ENCODE measurements at places on chromosomes 2 and 18.

DNA sequence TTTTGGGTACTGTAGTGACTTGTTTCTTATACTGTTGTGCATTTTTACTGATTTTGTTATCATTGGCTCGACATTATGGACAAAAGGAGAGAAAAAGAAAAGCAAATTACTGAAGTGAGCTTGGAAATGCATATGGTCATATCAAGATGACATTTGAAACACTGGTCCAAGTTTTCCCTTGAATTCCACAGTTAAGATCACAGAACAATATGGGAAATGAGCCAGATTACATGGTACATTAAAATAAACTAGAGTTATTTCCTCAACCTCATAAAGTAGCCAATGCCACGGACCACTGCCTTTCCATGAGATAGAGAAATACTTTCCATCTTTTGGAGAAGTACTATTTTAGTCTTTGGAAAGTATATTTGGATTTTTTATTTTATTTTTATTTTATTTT, 62.0 kb upstream of the SGPP2 start:
- DNase-seq: no peak

- DNase-seq: no peak
These were observed 56.2 kb upstream of the AMMECR1L start for GRCh38 chr2:127942002-127942401.

DNA sequence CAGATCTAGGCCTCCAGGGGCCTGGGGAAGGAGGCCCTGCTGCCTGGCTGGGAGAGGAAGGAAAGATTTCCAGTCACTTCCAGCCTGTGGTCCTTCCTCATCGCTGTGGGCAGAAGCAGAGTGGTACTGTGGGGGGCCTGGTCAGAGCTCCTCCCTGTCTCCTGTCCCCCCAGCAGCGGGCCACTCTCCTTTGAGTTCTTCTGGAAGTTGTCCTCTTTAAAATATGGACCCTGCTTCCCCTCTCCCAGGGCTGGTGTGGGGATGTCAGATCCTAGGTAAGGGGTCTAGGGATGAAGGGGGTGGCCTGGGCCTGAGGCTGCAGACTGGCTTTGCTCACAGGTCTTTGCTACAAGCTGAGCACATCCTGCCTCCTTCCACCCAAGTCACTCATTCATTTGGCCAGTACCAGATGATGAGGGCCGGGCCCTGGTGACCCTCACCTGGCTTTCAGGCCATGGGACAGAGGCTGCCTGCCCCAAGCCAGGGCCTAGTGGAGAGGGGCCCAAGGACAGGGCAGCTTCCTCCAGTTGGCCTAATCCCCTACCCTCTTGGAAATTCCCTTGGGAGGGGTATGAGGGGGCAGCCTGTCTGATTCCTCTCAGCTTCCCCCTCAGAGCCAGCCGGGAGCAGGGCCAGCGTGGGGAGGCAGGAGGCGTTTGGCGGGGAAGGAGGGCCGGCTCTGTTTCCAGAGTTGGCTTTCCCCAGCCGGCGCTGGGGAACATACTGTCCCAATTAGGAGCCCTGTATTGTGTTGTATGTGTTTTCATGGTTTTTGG, 231.9 kb downstream of the DYSF start:
- DNase-seq: no peak

- peak; percentile 60 for DNase-seq
These were observed 613 bp downstream of the COL5A2 start for GRCh38 chr2:189178726-189179569.

GRCh38 chr2:216700781-216701180, 5.4 kb upstream of the IGFBP5 start:
- DNase-seq: no peak

DNA sequence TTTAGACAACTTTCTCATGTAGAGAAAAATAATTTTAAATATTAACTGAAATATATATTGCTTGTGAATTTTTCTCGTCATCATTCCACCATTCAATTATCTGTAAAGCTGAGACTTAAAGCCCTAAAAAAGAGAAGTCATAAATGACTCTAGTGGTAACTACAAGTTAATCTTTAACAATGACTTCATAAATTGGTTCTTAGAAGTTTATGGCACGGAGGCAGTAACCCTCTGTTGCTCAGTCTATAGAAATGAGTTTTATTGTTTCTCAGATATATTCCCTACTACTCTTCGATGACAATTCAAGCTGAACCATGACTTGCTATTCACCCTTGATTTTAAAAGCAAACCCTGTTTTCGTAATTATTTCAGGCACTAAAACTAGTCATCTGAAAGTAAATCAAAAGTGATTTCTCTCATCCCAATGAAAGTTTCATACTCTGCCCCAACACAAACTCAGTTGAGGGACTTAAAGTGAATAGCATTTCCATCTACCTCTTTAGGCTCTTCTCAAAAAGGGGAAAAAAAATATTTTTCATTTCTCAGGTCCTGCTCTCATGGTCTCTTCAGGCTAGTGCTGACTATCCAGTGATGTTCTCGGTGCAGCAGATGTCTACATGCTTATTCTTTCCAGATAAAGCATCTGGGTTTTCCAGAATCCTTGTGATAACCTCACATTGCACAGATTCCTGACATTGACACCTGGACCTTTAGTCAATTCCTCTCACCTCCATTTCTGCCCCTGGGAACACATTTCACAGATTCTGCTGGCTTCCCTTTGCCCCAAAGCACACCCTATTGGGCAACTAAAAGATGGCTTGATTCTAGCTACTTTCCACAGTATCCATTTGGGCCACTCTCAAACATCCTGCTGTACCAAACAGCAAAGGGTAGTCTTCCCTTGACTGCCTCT, 207.8 kb upstream of the LRATD1 start:
- DNase-seq: no peak

DNA sequence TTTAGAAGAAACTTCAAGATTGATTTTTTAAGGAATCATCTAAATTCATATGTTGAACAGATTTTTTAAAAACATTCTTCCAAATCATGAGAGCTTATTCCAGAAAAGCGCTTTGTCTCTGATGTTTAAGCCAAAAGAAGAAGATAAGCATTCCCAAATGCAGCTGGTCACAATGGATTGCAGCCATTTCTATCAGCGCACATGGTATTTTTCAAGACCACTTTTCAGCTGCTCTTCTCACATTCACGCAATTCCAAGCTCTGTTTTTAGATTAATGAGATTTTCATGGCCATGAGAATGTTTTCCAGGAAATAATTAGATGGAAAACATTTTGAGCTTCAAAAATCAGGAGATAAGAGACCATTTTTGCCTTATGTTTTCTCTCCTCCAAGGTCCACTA, 8.7 kb downstream of the OSBPL1A start:
- DNase-seq: peak; percentile 35

DNA sequence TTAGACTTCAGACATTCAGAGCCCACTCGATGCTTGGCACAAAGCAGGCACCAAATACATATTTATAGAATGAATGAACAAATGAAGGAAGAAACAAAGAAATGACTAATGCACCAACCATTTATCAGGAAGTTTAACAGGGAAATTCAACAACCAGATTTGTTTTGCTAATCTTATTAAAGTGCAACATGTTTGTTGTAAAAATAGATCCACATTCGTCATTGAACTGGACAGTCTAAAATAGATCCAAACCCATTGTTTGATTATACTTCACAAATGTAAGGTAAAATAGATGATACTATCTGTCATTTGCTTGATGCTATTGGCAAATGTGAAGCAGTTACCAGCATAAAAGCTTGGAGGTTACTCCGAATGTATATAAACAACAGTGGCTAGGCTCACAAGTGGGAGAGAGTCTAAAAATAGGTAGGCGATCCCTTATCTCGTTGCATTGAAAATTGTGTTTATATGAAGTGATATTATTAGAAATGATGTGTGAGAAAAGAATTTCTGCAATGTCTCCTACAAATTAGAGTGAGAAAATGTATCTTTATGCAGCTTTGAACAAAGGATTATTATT, 246.2 kb downstream of the NEDD4L start:
- no peak for DNase-seq

DNA sequence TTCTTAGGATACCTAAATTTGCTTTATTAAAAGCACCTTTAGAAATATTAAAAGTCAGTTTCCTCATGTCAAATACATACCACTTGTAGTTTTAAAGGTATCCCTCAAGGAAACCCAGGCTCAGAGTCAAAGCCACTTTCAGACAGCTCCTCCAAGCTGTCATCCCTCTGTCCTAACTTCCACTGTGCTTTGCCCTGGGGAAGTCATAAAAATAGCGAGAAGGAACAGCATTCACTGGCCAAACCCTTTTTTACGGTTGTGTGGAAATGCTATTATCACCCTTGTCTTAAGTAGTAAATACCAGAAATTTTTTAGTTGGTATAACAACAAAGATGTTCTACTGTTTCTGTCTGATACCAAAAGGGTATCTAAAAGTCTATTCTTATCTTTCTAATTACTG, 680.5 kb downstream of the ZEB2 start:
- DNase-seq: no peak

DNA sequence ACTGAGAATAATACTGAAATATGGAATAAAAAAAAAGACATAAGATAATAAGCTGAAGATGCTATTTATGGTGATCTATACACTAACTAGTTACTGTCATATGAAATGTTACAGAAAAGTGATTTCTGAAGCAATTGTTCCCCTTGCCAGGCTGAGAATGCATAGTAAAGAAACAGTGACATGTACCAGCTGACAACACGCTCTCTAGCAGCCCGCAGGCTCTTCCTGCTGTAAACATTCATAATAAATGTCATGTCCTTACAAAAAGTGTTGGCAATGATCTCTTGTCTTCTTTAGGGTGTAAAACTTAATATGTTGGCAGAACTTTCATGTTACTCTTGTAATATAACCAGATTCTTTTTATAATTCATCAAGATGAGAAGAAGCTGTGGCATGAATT, 1171.3 kb downstream of the DSC3 start:
- DNase-seq: no peak

GRCh38 chr18:13180614-13181375, 37.8 kb upstream of the LDLRAD4 start:
- no peak for DNase-seq

- DNase-seq: no peak
These were observed 312.5 kb downstream of the RND3 start for GRCh38 chr2:150174971-150175421.

- DNase-seq: no peak
These were observed 414.9 kb upstream of the FSHR start for GRCh38 chr2:49569176-49569575.

DNA sequence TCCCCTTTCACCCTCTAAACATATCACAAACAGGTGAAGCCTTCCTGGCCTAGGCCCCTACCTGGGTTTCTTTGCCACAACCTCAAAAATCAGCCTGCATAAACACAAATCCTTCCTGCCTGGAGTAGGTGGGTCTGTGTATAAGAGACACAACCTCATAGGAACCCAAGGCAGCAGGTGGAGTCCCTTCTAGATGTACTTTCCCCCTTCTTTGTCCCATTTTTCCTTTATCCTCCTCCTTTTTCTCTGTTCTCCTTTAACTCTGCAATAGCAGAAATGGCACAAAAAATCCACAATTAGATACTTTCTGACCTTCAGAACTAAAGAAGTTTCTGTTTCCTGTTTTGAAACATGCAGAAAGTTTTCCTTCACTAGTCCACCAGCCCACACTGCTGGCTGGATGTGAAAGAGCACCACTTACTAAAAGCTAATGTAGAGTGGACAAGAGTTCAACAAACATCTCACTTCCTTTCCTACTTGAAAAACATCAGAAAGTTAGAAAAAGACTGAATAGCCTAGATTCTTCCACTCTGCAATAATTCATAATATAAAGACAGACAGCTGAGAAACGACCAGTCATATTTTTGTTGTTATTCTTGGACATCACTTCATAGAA, 11.2 kb downstream of the SLC40A1 start:
- no peak for DNase-seq

DNA sequence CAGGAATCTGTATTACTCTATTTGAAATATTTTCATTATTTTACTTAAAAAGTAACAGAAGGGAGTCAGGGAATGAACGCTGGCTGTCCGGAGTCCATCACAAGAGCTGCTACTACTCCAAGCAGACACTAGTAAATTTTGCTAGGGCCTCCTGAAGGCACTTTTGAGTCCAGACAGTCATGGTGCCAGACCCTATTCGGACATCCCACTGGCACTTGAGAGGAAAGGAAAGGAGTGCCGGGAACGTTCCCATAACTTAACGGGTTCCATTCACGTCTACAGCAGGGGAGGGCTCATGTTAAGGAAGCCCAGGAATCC, 563 bp upstream of the GMCL1 start:
- no peak for DNase-seq

DNA sequence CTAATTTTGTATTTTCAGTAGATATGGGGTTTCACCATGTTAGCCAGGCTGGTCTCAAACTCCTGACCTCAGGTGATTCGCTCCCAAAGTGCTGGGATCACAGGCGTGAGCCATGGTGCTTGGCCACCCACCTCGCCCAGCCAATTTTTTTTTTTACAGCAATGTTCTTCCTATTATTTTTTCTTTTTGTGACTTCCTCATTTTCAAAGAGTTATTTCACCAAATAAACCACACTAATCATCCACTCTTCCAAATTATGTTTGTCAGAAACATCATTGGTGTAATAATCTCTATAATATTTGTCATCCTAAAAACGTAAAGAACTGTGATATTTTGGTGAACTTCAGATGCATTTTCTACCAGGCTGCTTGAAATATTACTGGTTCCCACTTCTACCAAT, 16.3 kb upstream of the PDCL3 start:
- DNase-seq: no peak

GRCh38 chr2:211946960-211947359, 591.6 kb downstream of the ERBB4 start:
- DNase-seq: no peak

- DNase-seq: no peak
These were observed 47.9 kb upstream of the CCDC150 start for GRCh38 chr2:196591621-196592022.

GRCh38 chr2:178317811-178318210, 123.5 kb downstream of the OSBPL6 start:
- DNase-seq: no peak

- no peak for DNase-seq
These were observed 43.9 kb upstream of the KCNF1 start for GRCh38 chr2:10867692-10868420.

DNA sequence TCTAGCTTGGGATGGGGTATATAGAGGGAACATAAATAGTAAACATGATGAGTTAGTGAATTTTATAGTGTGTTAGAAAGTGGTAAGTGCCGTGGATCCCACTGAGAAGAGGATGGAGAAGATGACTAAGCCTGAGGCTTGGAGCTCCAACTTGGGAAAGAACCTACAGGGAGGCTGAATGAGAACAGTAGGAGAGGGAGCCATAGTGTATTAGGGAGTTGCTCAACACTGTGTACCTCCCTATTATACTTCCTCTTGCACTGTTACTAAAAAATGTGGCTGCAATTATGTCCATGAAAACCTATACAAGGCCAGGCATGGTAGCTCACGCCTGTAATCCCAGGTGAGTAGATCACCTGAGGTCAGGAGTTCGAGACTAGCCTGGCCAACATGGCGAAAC, 2.9 kb upstream of the SLC19A3 start:
- DNase-seq: no peak

GRCh38 chr2:190891372-190891771, 10.8 kb downstream of the GLS start:
- no peak for DNase-seq

DNA sequence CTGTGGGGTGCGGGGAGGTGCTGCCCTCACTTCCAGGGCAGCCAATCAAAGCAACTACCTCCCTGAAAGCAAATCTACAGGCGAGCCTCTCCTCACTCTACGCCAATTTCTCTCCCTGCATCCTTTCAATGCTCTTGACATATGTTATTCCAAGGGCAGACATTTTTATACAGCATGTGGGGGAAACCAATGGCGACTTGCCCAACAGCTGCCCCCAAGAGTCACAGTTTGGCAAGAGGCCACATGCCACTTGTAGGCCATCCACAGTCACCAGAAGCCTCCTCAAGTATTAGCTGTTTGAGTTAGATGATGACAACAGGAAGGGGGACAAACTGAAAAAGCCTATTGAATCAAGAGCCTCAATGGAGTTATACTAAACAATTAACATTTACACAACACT, 114.6 kb downstream of the MYO5B start:
- no peak for DNase-seq

GRCh38 chr2:138818556-138818955, 38.4 kb upstream of the NXPH2 start:
- peak; percentile 1 for DNase-seq

All from renal pelvis (tissue), 12 donors.